ENCODE measurements at places on chromosomes 5 and 9. TPM values are rescaled to one million over a fixed set of nuclear protein-coding genes. Genes with fewer than 3 reads are reported as not detected.

GRCh38 chr9:114037249-114037648 is 40.9 kb downstream of the AMBP start:
- ATAC-seq: no peak

The ECM2 gene
- total RNA-seq: 0.56 TPM

GRCh38 chr5:151820903-151821302 is 49.1 kb downstream of the G3BP1 start:
- ATAC-seq: no peak

- ATAC-seq: no peak
Measured at GRCh38 chr5:92070786-92071185, 687.7 kb upstream of the ARRDC3 start.

The FGD3 gene
- total RNA-seq: 2.1 TPM

- no peak for ATAC-seq
Measured at GRCh38 chr5:168865968-168866367, 286.8 kb upstream of the PANK3 start.

All from esophagus mucosa (tissue), 1 donor.